ENCODE measurements at places on chromosomes 5 and 9.

- peaks cover 30% of the 10 kb centered on the region for H3K36me3 ChIP-seq
- DNase-seq = peak; percentile 85
- H3K4me3 ChIP-seq = peak overlapping the region; percentile 92
- H3K27me3 ChIP-seq = no peaks in the 10 kb centered on the region
- peaks cover 39% of the 10 kb centered on the region for H3K4me1 ChIP-seq
Measured at GRCh38 chr5:177495243-177496060, 2.0 kb downstream of the PDLIM7 start.

DNA sequence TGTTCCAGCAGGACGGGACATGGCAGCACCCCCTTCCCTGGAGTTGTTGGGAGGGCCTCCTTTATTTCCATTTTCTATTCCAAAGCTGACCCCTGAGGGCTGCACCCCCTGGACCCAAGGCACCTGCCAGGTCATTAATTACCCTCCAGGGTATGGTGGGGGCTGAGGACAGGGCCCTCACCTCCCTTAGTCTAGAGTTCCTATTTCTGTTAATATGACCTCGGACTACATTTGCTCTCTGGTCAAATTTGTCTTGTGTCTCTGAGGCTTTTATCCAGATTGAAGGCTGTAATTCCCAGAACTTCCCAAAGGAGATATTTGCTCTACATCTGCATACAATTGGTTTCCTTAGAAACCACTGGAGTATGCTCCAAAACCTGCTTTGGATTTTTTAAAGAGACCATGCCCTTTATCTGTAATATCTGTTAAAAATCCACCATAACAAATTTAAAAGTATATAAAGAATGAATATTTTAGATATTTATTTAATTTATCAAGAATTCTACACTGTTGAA is 16.8 kb downstream of the PHF2 start:
- no peaks in the 10 kb centered on the region for H3K36me3 ChIP-seq
- no peaks in the 10 kb centered on the region for H3K27me3 ChIP-seq
- DNase-seq = no peak
- no peak overlapping the region for H3K27ac ChIP-seq
- H3K4me1 ChIP-seq = peaks cover 6% of the 10 kb centered on the region

- no peak for DNase-seq
- H3K36me3 ChIP-seq = no peaks in the 10 kb centered on the region
- H3K27me3 ChIP-seq = no peaks in the 10 kb centered on the region
- H3K4me3 ChIP-seq = no peak overlapping the region
Measured at GRCh38 chr9:87554171-87554910, 56.7 kb downstream of the DAPK1 start.

DNA sequence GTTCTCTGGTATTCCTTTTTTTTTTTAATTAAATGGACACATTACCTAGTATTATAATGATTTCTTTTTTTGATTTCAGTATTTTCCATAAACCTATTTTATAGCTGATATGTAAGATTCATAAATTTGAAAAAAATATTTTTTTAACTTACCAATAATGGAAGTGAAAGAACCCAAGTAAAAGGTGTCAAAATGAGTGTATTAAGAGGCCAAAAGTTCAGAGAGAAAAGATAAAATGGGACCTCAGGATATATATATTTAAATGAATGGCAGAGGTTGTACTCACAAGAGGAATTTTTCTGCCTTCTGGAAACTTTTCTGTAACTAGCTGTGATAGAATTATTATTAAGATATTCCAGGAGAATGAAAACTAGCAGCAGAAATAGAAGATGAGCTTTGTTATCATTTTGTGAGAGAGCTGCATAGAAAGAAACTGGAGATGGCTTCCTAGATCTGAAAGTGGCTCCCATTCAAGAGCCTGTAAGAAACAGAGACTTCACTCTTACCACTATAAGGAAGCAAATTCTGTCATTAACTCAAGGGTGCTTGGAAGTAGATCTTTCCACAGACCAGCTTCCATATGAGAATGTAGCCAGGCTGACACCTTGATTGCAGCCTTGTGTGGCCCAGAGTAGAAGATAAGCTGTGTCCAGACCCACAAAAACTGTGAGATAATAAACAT is 91.7 kb downstream of the MRPS30 start:
- no peaks in the 10 kb centered on the region for H3K4me1 ChIP-seq
- DNase-seq = no peak
- H3K4me3 ChIP-seq = no peak overlapping the region
- no peak overlapping the region for H3K27ac ChIP-seq
- no peaks in the 10 kb centered on the region for H3K27me3 ChIP-seq

GRCh38 chr5:173238312-173239232 is 3.6 kb upstream of the NKX2-5 start:
- peaks cover 39% of the 10 kb centered on the region for H3K27me3 ChIP-seq
- H3K27ac ChIP-seq = no peak overlapping the region
- no peaks in the 10 kb centered on the region for H3K36me3 ChIP-seq

GRCh38 chr9:131530546-131530919 is 530 bp downstream of the UCK1 start:
- no peaks in the 10 kb centered on the region for H3K27me3 ChIP-seq
- H3K4me1 ChIP-seq = peaks cover 14% of the 10 kb centered on the region
- H3K4me3 ChIP-seq = peak overlapping the region; percentile 93
- peak overlapping the region; percentile 81 for H3K27ac ChIP-seq

DNA sequence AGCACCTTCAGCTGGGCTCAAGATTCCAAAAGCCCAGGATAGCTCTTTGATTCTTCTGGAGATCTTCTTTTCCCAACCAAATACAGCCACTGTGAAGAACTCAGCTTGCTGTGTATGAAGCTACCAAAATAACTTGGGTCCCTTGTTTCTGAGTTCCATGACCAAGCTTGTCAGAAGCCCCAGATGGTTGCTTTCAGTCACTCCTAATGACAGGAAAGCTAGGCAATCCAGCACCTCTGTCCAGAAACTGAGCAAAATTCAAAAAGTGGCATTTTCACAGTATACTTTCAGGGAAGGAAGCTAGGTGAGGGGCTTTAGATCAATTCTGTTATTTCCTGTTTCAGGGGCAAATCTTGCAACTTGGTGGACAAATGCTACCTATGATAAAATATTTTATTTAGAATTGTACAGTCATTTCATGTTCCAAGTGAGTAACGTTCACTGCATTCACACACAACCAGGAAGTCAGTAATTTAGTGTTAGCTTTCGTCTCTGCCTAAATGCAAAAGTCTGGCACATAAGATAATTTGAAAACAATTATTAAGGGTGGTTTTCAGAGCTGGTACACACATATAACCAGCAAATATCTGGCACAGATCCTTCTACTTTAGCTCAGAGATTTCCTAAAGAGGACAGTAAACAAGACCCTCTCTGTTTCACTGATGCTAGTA is 330.1 kb downstream of the GLIS3 start:
- no peak overlapping the region for H3K4me3 ChIP-seq
- no peak overlapping the region for H3K27ac ChIP-seq
- H3K27me3 ChIP-seq = no peaks in the 10 kb centered on the region
- DNase-seq = no peak
- no peaks in the 10 kb centered on the region for H3K4me1 ChIP-seq

GRCh38 chr5:65248896-65249295 is 232.8 kb downstream of the ADAMTS6 start:
- H3K36me3 ChIP-seq = no peaks in the 10 kb centered on the region
- H3K4me3 ChIP-seq = no peak overlapping the region
- DNase-seq = no peak
- no peak overlapping the region for H3K27ac ChIP-seq
- no peaks in the 10 kb centered on the region for H3K4me1 ChIP-seq
- H3K27me3 ChIP-seq = no peaks in the 10 kb centered on the region

- no peaks in the 10 kb centered on the region for H3K4me1 ChIP-seq
- no peak overlapping the region for H3K4me3 ChIP-seq
- H3K27me3 ChIP-seq = no peaks in the 10 kb centered on the region
- H3K36me3 ChIP-seq = peaks cover 26% of the 10 kb centered on the region
- DNase-seq = peak; percentile 35
Measured at GRCh38 chr5:6359555-6360322, 18.6 kb downstream of the MED10 start.

- H3K4me1 ChIP-seq = no peaks in the 10 kb centered on the region
- no peak overlapping the region for H3K4me3 ChIP-seq
- DNase-seq = no peak
- H3K27ac ChIP-seq = no peak overlapping the region
- H3K36me3 ChIP-seq = no peaks in the 10 kb centered on the region
- no peaks in the 10 kb centered on the region for H3K27me3 ChIP-seq
Measured at GRCh38 chr5:144433140-144433822, 262.6 kb downstream of the KCTD16 start.

DNA sequence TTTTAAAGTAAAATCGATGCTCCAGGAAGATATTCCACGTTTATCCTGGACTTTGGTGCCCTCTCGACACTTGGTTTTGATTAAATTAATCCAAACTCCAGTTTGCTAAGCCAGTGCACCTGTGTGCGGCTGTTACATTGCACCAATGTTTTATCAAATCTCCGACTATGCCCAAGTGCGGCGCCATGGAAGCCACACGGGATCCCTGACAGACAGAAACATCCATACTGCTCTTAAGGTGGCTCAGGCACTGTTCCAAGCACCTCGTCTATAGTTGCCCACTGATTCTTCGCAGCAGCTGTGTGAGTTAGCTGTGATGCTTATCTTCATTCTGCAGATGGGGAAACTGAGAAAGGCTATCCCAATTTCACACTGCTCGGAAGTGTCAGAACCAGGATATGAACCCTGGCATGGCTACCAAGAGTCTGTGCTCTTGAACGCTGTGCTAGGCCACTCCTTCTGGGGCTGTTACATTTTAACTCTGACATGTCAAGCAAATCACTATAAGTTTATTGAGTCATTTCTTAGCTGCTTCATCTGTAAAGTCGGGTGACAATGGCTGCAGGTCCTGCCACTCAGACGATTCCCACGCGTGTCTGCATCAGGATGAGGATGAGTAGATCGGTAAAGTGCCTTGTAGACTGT is 113.0 kb downstream of the ADAMTS2 start:
- H3K4me1 ChIP-seq = no peaks in the 10 kb centered on the region
- H3K27ac ChIP-seq = no peak overlapping the region
- no peaks in the 10 kb centered on the region for H3K36me3 ChIP-seq
- no peaks in the 10 kb centered on the region for H3K27me3 ChIP-seq

GRCh38 chr9:101176384-101176783 is 147.9 kb downstream of the PLPPR1 start:
- DNase-seq = no peak
- H3K36me3 ChIP-seq = no peaks in the 10 kb centered on the region
- H3K27ac ChIP-seq = no peak overlapping the region
- H3K27me3 ChIP-seq = no peaks in the 10 kb centered on the region

- H3K27me3 ChIP-seq = no peaks in the 10 kb centered on the region
- H3K4me1 ChIP-seq = peaks cover 15% of the 10 kb centered on the region
- no peak for DNase-seq
- peak overlapping the region; percentile 58 for H3K27ac ChIP-seq
Measured at GRCh38 chr9:87063871-87064270, 116.6 kb upstream of the GAS1 start.

DNA sequence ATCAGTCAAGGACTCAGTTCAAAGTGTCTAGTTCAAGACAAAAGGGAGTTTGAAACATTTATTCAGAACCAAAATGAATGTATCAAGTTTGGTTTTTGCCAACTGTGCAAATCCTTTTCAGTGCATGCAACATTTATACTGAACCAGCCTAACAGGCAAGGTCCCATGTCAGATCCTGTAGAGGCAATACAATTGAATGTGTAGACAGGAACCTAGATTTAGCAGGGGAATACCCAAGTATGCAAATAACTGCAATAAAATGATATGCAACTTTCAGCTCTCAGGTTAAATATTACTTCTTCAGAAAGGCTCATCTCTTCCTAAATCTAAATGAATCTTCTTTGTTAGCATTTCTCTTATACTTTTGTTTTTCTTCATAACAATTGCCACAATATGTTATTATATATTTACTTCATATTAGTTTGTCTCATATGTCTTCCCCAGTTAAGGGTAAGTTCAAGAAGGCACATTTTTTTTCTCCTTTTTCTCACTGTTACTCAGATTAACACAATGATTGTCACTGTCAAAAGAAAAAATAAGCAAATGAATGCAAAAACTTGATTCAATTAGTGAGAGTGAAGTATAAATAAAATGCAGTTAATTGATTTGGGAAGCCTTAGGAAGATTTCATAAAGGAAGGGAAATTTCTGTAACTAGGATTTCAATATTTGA is 163.9 kb upstream of the RASA1 start:
- H3K27me3 ChIP-seq = no peaks in the 10 kb centered on the region
- no peak overlapping the region for H3K4me3 ChIP-seq
- DNase-seq = no peak
- no peak overlapping the region for H3K27ac ChIP-seq
- no peaks in the 10 kb centered on the region for H3K36me3 ChIP-seq

GRCh38 chr9:20940447-20941173 is 90.8 kb downstream of the HACD4 start:
- no peak overlapping the region for H3K27ac ChIP-seq
- no peaks in the 10 kb centered on the region for H3K4me1 ChIP-seq
- no peaks in the 10 kb centered on the region for H3K27me3 ChIP-seq
- H3K4me3 ChIP-seq = no peak overlapping the region

DNA sequence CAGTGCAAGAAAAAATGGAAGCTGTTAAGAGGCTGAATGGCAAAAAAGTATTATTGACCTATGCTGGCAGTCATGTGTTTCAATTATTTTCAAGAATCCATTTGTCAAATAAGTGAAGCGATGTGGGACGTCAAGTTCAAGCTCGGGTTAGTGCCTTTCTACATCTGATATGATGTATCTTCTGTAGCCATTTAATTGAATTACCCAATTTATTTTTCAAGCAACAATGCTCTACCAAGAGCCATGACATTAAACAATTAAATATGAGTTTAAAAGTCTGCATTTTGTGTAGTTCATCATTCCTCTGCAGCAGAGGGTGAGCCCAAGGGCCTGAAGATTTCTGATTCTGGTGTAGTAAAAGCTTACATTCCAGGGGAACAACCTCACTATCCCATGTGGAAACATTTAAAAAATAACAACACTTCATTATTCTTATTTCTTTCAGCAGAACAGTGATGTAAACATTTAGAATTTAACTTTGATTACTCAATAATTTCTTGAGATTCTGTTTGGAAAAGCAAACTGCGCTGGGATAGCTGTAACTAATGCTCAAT is 619.7 kb upstream of the ARRDC3 start:
- H3K27me3 ChIP-seq = no peaks in the 10 kb centered on the region

DNA sequence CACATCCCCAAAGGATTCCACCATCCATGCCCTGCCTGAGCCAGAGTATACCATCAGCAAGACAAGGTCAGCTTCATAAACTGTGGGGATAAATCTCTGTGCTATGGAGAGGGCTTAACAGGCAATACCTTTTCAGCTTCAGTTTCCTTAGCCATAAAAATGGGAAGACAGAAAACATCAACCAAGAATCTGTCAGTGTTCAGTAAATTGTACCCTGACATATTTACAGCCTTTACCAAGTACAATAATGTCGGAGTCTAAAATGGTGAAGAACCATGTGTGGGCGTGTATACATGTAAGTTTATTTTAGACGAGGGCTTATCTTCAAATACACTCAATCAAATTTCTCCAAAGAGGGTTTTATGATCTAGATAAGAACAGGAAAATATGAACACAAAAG is 94.7 kb downstream of the ELAVL2 start:
- H3K27ac ChIP-seq = no peak overlapping the region
- no peaks in the 10 kb centered on the region for H3K27me3 ChIP-seq
- no peak overlapping the region for H3K4me3 ChIP-seq
- DNase-seq = no peak
- H3K4me1 ChIP-seq = no peaks in the 10 kb centered on the region

Data from ascending aorta (tissue), 2 donors.